Progenitor cell of endocrine pancreas (in vitro differentiated cells): ENCODE measurements at places on chromosomes 3 and 15.

GRCh38 chr3:65246561-65246960 is 558.8 kb upstream of the ADAMTS9 start:
- DNase-seq, result no peak

- no peak for DNase-seq
Measured at GRCh38 chr3:149959443-149959842, 11.3 kb downstream of the PFN2 start.

GRCh38 chr3:71987089-71987735 is 202.3 kb upstream of the PROK2 start:
- no peak for DNase-seq

DNA sequence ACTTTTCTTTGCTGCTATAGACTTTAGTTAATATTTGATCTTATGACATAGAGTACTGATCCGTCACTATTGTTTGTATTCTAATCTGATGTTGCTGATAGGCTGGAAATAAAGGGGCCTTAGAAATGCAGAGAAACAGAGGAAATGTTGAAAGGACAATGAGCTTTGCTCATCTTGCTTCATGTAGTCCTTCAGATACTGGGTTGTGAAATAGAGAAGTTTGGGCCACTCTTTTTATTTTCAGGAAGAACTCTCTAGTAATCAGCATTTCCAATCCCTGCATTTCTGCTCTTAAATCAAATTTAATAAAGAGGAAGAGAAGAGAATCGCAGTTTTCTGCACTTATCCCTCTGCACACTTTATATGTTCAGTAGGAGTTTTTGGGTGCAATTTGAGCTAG is 192.8 kb upstream of the THBS1 start:
- no peak for DNase-seq

DNA sequence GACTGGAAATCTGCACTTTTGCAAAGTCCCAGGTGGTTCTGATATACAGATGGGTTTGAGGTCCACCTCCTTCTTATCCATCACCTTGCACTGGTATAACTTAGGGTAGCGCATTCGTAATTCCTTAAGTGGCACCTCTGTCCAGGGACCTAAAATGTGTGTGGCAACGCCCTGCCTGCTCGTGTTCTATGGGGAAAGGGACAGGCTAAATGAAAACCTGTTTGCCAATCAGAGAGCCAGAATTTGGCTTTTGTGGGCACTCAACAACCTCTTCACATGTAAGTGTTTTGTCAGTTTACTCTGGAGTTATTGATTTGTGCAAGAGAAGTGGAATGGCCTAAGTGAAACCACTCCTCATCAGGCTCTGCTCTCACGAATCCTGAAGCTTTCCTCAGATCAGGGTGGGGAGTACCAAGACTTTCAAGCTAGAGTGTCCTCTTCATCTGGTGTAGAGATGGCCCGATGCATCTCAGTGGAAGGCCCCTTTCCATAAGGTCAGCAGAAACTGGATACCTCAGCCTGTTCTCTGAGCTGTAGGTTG is 138.3 kb downstream of the ALDH1A2 start:
- no peak for DNase-seq

DNA sequence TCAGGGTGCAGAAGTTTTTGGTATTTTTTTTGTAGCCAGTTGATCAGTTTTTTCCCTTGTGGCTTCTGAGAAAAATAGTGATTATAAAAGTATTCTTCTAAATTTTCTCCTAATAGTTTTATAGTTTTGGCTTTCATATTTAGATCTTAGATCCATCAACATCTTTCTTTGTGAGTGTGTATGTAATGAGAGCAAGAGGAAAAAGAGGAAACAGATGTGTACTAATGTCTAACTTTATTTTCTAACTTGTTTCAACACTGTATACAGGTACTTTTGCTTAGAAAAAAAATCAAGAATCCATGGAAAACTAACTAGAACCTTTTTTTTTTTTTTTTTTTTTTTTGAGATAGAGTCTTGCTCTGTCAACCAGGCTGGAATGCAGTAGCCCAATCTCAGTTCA is 53.1 kb downstream of the ARRDC4 start:
- no peak for DNase-seq
